Frontal cortex (tissue), 4 donors: ENCODE measurements at places on chromosomes 7 and 10.

DNA sequence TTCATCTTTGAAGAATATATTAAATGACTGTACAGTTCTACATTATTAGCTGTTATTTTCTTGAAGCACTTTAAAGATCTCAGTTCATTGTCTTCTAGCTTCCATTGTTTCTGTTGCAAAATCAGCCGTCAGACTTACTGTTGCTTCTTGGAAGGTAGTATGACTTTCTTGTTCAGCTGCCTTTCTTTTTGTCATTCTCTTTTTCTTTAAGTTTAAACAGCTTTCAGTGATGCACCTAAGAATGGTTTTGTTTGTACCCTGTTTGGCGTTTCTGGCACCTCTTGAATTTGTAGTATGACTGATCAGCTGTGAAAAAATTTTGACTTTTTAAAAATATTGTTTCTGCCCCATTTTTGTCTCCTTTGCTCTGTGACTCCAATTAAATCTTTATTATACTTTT, 9.3 kb downstream of the MKLN1 start:
- no peak for DNase-seq

DNA sequence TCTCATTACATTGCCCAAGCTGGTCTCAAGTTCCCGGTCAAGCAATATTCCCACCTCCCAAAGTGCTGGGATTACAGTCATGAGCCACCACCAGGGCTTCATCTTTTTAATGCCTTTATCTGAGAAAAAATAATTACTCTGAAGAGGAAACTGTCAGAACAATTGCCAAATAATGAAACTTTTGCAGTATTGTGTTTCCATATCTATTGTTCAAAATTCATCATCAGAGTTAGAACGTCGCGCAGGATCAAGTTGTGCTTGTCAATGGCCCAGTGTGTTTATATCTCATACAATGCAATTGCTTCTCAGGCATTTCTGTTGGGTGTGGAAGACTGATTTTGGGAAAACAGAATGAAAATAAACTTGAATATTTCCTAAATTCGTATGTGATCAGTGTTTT, 143.1 kb downstream of the ARID5B start:
- no peak for DNase-seq

DNA sequence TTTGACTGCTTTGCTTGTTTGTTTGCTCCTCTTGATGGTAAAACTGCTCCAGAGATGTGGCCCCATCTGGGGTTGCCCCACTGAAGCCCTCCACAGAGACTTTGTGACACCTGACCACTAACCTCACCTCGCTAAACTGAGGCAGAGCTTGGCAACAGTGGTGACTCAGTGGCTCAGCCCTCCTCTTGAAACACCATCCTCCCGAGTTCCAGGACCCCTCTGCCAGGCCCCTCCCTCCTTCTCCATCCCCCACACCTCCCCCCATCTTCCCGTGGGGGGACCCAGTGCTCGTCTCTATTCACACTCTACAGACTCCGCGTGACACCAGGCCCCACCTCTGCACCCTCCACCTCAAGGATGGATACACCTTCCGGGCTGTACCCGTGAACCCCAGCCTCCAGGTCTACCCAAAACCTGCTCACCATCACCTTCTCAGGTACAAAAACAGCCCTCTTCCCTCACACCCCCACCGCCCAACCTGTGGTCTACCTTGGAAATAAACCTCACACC, 19.0 kb upstream of the RET start:
- no peak for DNase-seq

GRCh38 chr10:20890491-20891337, 6.4 kb downstream of the NEBL start:
- DNase-seq, result no peak

GRCh38 chr10:70742537-70743429, 42.4 kb downstream of the TBATA start:
- DNase-seq, result peak; percentile 66

DNA sequence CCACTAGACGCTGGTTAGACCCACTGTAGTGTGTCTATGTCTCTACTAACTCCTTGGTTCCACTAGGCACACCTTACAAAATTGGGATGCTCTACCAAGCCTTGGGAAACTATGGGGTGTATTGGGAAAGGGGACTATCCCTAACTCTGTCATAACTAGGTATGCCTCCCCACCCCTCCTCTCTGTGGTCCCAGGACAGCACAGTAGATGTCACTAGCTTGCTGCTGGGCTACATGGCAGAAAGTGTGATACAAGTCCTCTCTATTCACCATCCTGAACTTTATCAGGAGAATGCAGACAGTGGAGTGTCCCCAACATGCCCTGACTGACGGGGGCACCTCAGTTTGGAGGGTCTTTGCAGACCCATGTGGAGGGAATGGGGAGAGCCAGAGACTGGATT, 30.3 kb upstream of the TMEM273 start:
- DNase-seq, result no peak

- DNase-seq, result no peak
Observed at GRCh38 chr10:83991986-83992753, 147.1 kb upstream of the GHITM start.

GRCh38 chr7:64183126-64183742, 23.8 kb upstream of the ZNF735 start:
- DNase-seq, result peak; percentile 41

DNA sequence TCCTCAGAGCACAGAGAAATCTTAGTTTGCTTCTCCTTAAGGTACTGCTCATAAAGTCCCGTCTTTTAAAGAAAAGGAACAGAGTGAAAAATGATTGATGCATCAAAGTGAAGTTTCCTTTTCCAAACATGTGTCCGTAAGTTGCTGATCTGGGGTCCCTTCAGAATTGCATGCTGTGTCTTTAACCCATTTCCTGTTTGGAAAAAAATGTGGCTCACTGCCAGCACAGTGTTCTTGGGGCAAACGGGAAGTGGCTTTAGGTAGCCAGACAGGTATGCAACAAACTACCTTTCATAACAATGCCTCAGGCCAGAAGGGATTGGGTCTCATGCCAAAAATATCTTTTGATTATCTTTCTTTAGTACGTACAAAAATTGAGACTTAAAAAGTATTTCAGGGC, 50.9 kb downstream of the TFAM start:
- no peak for DNase-seq

DNA sequence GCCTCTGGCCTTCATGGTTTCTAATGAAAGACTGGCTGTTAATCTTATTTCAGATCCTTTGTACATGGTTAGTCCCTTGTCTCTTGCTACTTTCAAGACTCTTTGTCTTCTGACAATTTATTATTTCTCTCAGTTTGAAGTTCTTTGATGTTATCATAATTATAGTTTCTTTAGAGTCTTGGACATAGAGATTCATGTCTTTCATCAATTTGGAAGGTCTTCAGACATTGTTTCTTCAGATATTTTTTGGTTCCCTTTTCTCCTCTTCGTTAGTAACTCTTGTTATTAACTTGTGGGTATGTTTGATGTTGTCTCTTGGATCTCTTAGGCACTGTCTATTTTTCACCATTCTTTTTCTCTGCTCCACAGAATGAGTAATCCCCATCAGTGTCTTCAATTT, 8.7 kb downstream of the ZNF37A start:
- DNase-seq, result no peak

DNA sequence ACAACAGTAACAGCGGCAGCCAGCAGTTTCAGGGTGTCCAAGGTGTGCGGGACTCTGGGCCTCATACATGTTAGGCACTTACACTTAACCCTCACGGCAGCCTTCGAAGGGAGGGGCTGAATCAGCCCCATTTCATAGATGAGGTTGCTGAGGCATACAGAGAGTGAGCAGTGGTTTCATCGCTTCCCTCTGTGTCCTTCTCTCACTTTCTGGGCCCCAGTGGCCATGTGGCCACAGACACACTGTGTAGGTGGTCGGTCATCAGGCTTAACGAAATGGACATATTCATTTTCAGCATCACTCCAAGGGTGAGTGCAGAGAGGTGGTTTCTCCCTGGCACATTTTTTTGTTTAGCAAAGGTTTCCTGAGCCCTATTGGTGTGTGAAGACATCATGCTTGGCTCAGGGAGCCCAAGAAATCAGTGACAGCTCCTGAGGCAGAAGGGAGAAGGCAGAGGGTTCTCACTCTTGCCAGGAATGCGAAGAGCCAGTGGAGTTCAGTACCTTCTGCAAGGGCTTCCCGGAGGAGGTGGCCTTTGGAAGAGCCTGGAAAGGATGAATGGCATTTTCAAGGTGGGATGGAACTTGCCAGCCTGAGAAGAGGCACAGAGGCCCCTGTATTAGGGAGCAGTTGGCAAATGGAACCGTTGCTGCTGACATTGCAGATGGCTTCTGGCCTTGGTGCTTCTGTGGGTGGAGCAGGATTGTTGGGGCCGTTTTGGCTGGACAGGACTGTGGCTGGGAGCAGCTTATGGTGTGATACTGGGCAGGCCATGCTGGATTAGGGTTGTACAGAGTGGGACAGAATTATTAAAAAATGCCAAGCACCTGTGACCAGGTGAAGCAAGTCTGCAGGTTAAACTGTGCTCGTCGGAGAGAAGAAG, 61.7 kb upstream of the PPIF start:
- no peak for DNase-seq

DNA sequence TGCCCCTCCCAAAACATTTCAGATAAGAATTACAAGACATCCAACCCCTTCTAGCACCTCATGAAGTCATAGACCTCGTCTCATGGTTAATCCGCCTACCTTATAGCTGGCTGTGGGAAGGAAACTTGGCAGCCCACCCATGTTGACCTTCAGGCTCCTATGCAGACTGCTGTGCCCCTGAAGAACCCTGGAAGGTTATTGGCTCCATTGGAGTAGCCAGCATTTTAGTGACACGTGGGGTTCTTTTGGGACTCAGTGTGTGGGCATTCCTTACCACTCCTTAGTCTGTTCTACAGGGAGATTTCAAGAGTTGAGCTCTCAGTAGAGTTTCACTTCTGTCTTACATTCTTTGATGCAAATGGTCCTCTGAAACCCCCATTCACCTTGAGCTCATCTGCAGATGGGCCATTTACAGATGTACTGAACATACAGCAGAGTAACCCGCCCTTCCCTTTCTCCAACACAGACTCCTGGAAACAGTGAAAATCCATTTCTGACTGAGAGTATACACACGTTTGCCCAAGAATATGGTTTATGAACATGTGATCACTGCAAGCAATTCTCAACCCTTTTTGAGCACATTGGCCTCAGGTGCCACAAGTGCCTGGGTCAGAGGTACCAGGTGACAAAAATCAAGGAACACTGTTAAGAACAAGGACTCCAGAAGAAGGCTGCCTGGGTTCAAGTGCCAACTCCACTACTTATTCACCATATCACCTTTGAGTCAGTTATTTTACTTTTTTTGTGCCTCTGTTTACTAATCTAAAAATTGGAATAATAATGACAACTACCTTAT, 54.0 kb upstream of the HECW1 start:
- no peak for DNase-seq

- DNase-seq, result no peak
Observed at GRCh38 chr10:66684581-66684980, 241.3 kb upstream of the LRRTM3 start.

DNA sequence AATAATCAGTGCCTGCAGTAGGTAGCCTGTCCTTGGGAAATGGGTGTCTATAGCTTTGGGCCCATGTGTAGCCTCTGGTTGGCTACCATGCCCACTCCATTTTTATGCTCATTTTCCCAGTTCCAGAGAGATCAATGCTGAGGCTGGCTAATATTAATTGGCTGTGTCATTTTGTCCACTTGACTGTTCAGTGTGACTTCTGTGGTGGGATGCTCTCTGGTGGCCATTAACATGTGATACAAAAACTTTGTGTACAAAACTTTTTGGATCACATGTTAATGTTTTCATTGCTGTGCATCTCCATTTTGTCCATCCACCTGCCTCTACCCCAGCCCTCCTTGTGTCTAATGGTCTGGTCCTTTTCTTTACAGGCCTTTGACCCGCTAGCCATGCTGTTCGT, 22.7 kb downstream of the VIM start:
- DNase-seq, result no peak

GRCh38 chr10:26755443-26755903, 58.0 kb downstream of the PDSS1 start:
- DNase-seq, result no peak

- DNase-seq, result no peak
Observed at GRCh38 chr10:33410860-33411234, 76.4 kb upstream of the NRP1 start.

- DNase-seq, result no peak
Observed at GRCh38 chr10:110744782-110745181, 100.6 kb downstream of the RBM20 start.

DNA sequence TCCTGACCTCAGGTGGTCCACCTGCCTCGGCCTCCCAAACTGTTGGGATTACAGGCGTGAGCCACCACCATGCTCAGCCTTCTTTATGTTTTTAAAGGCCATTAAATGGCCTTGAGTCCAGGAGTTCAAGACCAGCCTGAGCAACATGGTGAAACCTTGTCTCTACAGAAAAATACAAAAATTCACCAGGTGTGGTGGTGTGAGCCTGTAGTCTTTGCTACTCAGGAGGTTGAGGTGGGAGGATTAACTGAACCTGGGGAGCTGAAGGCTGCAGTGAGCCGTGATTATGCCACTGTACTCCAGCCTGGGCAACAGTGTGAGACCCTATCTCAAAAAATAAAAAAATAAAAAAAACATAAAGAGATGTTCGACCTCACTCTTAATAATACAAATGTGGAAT, 11.0 kb downstream of the SMO start:
- no peak for DNase-seq

GRCh38 chr10:78770167-78771090, 298.3 kb upstream of the ZMIZ1 start:
- DNase-seq, result no peak

DNA sequence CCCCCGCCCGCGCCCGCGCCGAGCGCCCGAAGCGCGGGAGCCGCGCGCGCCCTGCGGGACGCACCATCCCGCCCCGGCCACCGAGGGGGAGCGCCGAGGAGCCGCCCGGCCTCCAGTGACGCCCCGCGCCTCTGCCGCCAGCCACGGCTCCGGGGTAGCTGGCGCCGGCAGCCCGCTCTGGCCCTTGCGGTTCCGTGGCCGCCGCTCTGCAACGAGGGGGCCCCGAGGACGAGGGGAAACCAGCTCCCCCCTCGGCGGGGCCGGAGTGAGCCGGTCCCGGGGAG, at the start of gene PAXIP1:
PAXIP1 (minus strand) TSS at position 33 of the 284 bp plus-strand sequence. CDS start 195 bp downstream, outside the sequence.
- DNase-seq, result no peak

DNA sequence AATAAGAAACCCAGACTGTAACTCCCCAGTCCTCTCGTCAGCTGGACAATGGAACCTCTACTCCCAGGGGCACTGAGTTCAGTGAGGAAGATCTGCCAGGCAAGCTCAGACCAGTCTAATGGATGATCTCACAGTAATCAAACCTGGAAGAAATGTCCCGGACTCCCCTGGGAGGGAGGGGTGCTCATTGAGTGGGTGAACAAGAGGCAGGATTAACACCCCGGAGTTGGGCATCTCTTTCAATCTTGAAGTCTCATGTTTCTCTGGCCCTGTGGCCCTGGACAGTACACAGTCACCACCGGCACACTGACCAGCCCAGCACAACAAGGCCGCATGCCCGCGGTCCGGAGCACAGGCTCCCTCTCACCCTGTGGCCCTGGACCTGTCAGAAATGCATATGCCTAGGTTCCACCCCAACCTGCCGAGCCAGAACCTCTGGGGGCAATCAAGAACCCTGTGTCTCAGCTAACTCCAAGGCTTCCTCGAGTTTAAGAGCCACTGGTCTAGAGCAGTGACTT, 27.8 kb downstream of the CXCL12 start:
- no peak for DNase-seq
